ENCODE measurements at places on chromosomes 11 and 22. TPM values are rescaled to one million over a fixed set of nuclear protein-coding genes. Genes with fewer than 3 reads are reported as not detected.
A peak's percentile ranks its signal among the peaks of the same experiment; 100 is the strongest.

GRCh38 chr22:24319451-24319850 is 48.8 kb downstream of the SPECC1L start:
- DNase-seq = no peak

Gene ANO3
- 1.4 TPM for total RNA-seq

DNA sequence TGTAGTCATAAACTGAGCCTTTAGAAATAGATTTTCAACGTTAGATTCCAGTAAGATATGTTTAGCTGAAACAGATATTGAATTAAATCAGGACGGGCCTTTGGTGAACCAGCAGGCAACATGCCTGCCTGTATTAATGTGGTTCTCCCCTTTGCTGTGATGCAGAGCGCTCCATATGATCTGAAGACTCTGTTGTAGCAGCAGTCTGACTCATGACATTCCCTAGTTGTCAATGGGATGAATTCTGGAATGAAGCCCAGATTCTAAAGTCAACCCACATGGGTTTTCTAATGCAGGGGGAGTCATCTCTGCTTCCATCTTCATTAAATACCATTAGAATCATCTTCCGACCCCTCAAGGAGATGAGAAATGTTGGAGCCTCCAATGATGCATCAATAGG is 864.5 kb downstream of the NTM start:
- DNase-seq = no peak

DNA sequence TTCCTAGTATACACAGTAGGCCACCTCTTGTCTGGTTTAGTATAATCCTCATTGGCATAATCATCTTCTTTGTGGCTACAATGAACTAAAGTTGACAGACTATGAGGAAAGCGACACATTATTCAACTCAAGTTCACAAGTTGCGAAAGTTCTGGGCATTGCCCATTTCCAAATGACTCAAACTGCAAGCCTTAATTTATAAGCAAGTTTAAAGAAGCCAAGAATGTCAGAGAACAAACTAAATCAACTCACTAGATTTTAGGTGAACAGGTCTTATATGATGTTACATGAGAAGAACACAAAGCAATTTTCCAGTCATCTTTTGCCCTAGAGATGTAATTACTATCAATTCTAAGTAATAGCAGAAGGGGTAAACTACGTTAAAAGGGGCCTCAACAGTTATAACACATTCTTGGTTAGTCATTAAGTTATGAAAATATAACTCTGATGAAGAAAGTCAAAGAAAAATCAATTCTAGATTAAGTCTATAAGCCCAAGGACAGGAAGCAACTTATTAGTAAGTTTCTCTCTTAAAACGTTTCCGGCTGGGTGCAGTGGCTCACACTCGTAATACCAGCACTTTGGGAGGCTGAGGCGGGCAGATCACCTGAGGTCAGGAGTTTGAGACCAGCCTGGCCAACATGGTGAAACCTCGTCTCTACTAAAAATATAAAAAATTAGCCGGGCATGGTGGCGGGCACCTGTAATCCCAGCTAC is 21.5 kb downstream of the PICALM start:
- no peak for DNase-seq

- peak; percentile 67 for DNase-seq
Observed at GRCh38 chr11:68904248-68904847, 657 bp downstream of the IGHMBP2 start.

- no peak for DNase-seq
Observed at GRCh38 chr11:130583801-130584211, 135.4 kb downstream of the ADAMTS15 start.

DNA sequence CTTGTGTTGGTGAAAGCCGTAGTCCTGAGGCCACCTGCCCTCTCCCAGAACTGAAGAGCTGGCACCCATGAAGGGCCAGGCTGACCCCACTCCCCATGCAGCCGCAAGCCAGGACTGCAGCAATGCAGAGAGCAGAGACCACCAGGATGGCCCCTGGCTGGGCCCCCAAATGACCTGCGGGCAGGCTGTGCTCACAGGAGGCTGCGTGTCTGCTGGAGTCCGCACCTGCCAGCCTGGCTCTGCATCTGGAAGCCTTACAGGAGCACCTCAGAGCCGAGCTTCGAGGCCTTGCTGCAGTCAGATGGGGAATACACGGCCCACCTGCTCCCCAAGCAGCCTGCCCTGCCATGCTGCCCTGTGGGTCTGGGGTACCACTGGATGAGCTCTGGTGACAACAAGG is 1336.8 kb downstream of the TBC1D22A start:
- DNase-seq = no peak

- no peak for DNase-seq
Observed at GRCh38 chr11:69423611-69424385, 57.7 kb upstream of the LINC01488 start.

Gene TBRG1
- 13.3 TPM for total RNA-seq

DNA sequence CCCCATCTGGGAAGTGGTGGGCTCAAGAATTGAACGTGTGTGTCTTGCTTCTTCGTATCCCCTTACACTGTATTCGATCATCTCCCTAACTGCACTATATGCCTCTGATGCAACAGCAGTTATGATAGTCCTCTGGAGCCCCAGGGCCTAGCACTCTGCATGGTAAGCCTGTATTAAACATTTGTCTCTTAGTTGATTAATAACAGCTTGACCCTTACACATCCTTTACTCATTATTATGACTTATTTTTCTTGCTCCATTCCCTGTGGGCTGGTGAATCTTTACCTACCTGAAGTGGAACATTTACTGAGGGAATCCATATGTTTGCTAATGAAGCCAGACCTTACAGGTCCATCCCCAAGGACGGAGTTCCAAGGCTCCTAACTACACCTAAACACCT is 5.6 kb downstream of the STX3 start:
- no peak for DNase-seq

Gene OR52B2
- not detected for total RNA-seq

All from right lobe of liver (tissue), 6 donors.